ENCODE measurements at places on chromosomes 12 and 14.

DNA sequence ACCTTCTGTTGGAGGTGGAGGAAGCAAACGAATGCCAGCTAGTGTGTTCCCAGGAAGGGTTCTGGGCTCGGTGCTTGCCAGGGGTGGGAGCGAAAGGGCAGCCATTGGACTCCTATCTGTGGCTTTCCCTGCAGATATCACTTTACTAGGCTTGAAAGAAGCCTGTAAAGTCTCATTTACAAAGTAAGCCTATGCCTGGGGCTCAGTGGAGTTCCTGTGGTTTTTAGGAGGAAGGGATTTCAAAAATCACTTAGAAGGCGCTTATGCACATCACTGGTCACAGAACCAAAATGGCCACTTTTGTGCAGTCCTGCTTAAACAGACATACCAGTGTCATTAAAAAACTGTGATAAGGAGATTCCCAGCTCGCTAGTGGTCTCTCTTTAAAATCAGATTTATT lies 22.7 kb downstream of the CLMN start:
- DNase-seq = no peak

DNA sequence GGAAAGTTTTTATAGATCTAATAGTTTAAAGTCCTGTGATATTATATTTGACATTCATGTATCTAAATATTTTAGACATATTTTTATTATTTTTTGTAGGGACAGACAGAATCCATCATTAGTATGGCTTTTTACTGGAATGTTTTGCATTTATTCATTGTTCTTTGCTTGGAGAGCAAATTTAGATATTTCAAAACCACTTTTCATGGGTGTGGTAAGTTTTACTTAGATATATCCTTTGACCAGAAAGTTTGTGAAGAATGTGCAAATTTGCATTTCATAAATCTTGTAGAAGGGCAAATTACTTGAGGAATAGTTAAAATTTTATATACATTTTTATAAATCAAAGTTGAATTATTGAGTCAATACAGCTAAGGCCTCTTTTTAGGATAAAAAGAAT lies 37.5 kb downstream of the TMEM260 start:
- no peak for DNase-seq

DNA sequence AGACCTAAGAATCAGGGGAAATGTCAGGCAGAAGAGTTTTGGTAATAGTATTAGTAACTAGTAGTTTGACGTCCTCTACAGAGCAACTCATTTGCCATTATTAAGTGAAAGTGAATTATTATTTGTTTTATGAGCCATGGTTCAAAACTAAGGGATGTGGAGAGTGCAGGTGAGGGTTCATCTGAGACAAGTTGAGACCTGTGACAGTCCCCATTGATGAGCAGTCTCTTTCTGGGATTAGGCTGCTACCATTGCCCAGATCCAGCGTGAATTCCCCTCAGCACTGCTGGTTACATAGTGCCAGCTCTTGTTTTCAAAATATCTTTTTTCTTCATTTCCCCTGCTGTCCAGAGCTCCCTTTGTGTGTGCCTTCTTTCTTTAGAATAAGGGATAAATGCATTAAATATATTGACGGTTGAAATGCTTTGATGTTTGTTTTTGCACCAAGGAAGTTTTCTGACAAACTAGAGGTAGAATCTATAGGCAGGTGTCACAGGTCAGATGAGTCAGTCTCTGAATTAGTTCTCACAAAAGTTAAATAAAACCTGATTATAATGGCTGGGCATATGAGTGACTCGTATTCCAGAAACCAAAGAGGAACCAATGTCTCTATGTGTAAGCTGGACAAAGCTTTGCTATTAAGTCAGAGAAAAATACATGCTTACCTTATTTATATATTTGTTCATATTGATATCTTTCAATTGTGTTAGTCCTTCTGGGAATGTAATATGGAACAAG lies 381.4 kb downstream of the TMEM117 start:
- no peak for DNase-seq

DNA sequence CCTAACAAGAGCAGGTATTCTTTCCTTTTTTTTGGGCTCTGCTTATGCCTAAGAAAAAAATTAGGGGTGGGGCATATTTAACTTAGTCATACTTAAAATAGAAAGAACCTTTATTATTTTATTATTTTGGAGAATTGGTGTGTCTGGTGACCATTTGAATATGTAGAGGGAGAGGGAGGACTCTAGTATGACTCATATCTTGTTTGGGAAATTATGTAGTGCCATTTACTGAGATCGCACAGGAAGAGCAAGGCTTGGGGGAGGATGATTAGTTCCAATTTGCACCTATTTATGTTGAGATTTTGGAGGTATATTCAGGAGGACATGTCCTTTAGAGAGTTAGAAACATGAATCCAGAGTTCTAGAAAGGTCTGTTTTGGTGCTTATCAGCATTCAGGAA lies 9.9 kb downstream of the ZNF410 start:
- DNase-seq = no peak

GRCh38 chr12:91967590-91967989 lies 178.1 kb downstream of the BTG1 start:
- no peak for DNase-seq

DNA sequence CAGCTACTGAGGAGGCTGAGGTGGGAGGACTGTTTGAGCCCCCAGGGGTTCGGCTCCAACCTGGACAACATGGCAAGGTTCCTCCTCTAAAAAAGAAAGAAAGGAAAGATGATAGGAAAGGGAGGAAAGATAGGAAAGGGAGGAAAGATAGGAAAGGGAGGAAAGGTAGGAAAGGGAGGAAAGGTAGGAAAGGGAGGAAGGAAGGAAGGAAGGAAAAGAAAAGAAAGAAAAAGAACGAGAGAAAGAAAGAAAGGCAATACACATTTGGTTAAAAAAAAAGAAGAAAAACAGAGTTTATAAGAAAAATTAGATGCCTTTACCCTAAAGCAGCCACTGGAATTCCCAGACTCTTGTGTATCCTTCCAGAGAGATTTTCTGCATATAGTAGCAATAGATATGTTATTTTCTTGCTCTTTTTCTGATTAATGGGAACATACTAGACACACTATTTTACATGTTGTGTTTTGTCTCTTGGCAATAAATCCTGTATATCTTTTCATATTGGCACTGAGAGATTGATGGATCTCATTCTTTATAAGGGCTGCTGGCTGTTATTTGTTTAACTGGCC lies 12.2 kb downstream of the HNF1A start:
- DNase-seq = no peak

DNA sequence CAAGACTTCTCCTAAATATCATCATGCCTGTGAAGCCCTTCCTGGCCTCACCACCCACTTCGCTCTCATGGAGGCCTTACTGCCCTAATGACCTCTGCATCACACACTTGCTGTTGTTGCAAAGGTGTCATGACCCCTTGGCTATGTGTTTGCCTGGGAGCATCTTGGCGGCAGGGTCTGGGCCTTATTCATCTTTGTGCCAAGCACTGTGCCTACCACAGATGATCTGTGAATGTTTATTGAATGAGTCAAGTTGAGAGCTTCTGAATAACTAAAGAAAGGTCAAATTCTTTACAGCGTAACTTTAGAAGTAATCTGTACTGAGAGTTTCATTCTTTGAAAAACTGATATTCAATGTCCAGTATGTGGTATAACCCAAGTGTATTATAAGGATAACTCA lies 113.3 kb downstream of the TTC8 start:
- no peak for DNase-seq

GRCh38 chr12:86057092-86057845 lies 183.2 kb downstream of the NTS start:
- DNase-seq = no peak

- no peak for DNase-seq
Measured at GRCh38 chr12:47935184-47935583, 28.2 kb upstream of the TMEM106C start.

DNA sequence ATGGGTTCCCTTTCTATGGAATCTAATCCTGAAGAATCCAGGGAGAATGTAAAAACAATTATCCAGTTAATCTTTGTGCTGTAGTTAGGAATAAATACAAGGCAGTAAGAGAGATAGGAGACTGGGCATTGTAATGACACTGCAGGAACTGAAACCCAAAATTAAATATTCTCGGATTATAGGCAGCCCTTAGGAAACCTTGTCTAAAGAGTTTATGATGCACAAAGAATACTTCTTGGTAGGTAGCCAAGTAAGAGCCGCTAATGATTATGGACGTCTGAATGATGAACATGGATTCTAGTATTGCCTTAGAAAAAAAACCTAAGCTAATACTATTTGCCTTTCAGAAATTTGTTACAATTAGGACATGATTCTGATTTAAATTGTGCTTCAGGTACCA lies 165.4 kb upstream of the LRIG3 start:
- no peak for DNase-seq

DNA sequence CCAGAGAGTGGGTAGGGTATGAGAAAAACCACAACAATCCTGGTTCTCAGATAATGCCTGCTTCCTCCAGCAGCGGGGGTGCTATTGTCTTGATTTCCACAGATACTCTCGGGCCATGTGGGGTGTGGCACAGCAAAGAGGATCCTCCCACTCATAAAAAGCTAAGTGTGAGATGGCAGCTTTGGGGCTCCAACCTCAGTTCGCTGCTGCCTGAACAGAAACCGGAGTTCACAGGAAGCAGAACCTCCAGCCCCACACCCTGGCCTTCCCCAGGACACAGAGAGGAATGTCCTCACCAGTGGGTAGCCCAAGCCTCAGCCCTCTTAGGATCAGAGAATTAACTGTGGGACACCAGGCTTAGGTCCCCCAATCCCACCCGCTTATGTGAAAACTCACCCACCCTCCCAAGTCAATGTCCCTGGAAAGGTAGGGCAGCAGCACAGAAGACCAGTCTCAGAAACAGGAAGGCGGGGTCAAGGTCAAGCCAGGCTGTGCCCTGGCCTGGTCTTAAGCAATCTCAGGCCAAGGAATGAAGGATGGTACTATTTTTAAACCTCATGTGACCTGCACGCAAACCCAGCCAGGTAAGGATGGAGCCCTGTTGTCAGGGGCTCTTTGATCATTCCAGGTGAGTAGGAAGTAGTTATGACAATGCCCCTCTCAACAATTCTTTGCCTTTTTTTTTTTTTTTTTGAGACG lies 9.0 kb downstream of the KCTD10 start:
- no peak for DNase-seq

DNA sequence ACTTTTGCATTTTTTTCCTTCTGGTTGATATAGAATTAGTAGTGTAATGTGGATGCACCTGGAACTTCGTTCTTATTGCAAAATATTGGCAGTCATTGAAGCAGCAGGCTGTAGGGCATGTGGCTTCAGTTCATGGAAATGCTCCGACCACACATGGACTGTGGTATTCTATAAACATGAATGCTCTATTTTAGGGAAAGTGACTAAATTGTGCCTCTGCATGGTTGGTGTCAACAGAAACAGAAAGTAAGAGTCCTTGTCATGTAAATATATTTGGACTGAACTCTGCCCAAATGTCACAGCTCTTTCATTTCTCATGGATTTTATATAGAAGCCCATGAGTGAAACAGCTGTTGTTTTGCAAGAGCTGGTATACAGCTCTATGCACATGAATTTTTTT lies 917.0 kb downstream of the LRFN5 start:
- no peak for DNase-seq

DNA sequence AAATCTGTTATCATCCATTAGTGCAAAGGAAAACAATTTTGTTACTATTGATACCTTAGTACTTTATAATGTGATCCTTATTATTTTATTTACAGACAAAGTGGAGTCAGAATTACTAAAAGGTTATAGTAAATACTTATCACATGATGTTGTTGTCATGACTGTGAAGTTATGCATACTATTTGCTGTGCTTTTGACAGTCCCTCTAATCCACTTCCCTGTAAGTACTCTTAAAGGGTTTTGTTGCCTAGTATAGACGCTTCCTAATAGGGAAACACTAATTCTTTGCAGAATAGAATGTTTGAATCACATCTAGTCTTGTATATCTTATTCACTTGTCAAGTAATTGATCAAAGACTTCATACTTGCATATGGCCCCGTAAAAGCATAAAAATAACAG lies 69.4 kb downstream of the SLC38A6 start:
- DNase-seq = no peak

DNA sequence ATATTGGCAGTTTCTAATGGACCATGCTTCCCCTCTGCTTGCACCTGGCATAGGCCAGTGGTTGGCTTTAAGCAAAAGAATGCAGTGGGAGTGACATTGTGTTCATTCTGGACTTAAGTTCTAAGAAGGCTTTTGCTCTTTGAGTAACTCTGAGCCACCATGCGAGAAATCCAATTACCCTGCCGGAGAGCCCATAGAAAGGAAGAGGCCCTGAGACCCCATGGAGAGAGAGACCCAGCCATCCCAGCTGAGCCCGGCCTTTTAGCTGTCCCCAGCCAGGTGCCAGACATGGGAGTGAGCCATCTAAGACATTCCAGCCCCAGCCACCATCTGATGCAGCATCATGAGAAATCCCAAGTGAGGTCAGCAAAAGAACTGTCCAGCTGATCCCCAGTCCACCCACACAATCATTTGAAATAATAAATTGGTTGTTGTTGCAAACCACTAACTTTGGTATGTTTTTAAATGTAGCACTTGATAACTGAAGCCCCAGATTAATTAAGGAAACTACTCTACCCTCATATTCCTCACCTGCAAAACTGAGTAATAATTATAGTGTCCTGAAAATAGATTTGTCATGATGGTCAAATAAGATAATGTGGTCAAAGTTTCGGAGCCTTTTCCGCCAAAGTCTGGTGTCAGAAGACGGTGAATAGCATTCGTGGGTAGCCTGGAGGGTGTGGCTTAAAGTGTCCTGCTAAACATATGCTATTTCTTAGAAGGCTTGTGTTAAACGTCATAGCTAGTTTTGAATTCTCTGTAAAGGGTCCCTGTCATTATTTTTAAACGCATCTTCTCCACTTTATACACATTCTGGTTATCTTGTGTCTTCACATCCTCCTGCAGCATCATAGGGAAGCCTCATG lies 166.6 kb upstream of the PELI2 start:
- no peak for DNase-seq

- no peak for DNase-seq
Measured at GRCh38 chr14:103683139-103683538, 32.1 kb downstream of the XRCC3 start.

- no peak for DNase-seq
Measured at GRCh38 chr12:3332188-3332587, 158.8 kb upstream of the PRMT8 start.

DNA sequence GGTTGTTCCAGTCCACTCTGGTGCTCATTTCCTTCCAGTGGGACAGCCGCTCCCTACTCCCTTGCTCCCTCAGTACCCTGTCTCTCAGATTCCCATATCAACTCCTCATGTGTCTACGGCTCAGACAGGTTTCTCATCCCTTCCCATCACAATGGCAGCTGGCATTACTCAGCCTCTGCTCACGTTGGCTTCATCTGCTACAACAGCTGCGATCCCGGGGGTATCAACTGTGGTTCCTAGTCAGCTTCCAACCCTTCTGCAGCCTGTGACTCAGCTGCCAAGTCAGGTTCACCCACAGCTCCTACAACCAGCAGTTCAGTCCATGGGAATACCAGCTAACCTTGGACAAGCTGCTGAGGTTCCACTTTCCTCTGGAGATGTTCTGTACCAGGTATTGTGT lies 69.9 kb downstream of the RAD52 start:
- no peak for DNase-seq

- no peak for DNase-seq
Measured at GRCh38 chr12:107978201-107978600, 150.9 kb upstream of the WSCD2 start.

- no peak for DNase-seq
Measured at GRCh38 chr12:128637642-128638606, 185.8 kb downstream of the SLC15A4 start.

GRCh38 chr12:4280351-4281163 lies 7.0 kb downstream of the CCND2 start:
- no peak for DNase-seq
